ENCODE measurements at places on chromosomes 5 and 9.

- no peak for DNase-seq
Observed at GRCh38 chr5:39274398-39275085, 55.2 kb upstream of the FYB1 start.

- no peak for DNase-seq
Observed at GRCh38 chr9:18976709-18977531, 56.1 kb downstream of the SAXO1 start.

- DNase-seq = no peak
Observed at GRCh38 chr5:168819004-168819621, 239.9 kb upstream of the PANK3 start.

GRCh38 chr5:32726086-32726557 is 15.0 kb downstream of the NPR3 start:
- DNase-seq = no peak

DNA sequence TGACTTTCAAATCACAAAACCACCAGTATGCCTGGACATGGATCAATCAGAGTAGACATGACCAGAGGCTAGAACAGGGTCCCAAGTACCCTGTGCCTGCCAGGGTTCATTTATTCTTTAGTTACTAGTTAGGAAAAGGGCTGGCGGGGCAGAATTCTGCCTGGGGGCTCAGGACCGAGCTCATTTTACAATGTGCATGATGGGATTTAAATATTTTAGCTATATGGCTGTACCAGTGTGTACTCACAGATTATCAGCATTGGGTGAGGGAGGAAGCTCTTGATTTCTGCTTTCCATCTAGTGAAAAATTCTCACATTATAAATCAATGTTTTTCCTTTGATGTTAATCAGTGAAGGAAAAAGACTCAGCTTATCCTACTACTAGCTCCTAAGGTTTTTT is 1511.1 kb downstream of the EFNA5 start:
- DNase-seq = no peak

GRCh38 chr9:106032978-106033377 is 338.6 kb downstream of the TMEM38B start:
- no peak for DNase-seq

DNA sequence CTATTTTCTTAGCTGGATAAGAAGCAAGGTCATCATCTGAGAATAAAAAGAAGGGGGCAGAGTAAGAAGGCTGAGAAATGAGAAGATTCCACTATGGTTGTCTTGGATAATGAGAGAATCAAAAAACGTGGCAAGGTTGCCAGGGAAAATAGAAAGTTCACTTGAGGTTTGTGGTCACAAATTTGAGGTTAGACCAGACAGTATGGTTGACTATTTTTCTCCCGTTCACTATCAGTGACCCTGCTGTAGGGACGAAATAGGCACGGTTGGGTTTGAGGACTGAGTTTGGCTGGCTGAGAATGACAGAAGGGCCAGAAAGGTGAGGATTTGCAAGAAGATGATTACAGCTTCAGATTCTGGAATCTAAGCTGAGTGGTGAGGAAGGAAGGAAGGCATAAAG is 266.0 kb upstream of the ZNF462 start:
- DNase-seq = no peak

- no peak for DNase-seq
Observed at GRCh38 chr5:170861917-170862766, at the start of gene RANBP17. RANBP17 (plus strand) TSS chr5:170862018.

GRCh38 chr5:136730426-136730825 is 365.1 kb upstream of the TRPC7 start:
- no peak for DNase-seq

- DNase-seq = no peak
Observed at GRCh38 chr9:135076143-135076875, 11.2 kb upstream of the OLFM1 start.

- DNase-seq = no peak
Observed at GRCh38 chr9:76650692-76651091, 113.5 kb upstream of the PCA3 start.

DNA sequence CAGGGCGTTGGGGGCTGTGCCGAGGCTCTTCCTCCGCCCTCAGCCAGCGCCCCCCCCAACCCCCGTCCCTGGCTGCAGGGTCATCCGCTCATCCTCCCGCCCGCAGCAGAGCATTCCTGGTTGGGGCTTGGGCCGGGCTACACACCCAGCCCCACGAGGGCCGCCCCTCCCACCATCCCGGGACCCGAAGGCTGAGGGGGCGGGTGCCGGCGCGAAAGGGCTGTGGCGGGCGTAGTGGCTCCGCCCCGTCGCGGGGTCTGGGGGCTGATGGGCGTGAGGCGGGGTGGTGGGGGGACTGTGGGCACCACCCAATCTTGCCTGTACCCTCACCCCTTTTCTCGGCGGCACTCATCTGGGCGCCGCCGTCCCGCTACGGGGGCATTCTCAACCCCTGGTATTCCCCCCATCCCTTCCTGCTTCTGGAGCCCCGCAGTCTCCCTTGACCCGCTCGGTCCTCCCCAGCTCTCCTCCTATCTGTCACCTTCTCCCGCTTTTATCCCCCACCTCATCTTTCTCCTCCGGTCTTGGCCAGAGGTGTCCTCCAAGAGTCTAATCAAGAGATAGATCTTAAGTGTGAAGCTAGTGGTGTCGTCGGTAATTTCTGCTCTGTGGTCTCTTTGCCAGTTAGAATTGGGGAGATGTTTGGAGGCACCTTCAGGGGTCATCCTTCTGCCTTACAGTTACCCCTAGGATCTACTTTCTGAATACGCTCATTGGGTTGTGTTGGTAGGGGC is 1.6 kb downstream of the FER start:
- DNase-seq = no peak

Data from esophagus squamous epithelium (tissue), 5 donors.